ENCODE measurements at places on chromosomes 6 and 20. TPM values are rescaled to one million over a fixed set of nuclear protein-coding genes. Genes with fewer than 3 reads are reported as not detected.
A peak's percentile ranks its signal among the peaks of the same experiment; 100 is the strongest.

- no peaks in the 10 kb centered on the region for H3K27me3 ChIP-seq
- peaks cover 5% of the 10 kb centered on the region for H3K4me1 ChIP-seq
- peak overlapping the region; percentile 43 for H3K27ac ChIP-seq
- no peak overlapping the region for H3K4me3 ChIP-seq
These were observed 178.6 kb upstream of the RAB32 start for GRCh38 chr6:146364816-146365594.

GRCh38 chr6:139265512-139266190 lies 26.1 kb downstream of the TXLNB start:
- DNase-seq, result peak; percentile 10
- no peak overlapping the region for H3K4me3 ChIP-seq
- H3K36me3 ChIP-seq, result peaks cover 2% of the 10 kb centered on the region
- no peak overlapping the region for H3K27ac ChIP-seq
- H3K27me3 ChIP-seq, result no peaks in the 10 kb centered on the region
- H3K4me1 ChIP-seq, result peaks cover 15% of the 10 kb centered on the region

DNA sequence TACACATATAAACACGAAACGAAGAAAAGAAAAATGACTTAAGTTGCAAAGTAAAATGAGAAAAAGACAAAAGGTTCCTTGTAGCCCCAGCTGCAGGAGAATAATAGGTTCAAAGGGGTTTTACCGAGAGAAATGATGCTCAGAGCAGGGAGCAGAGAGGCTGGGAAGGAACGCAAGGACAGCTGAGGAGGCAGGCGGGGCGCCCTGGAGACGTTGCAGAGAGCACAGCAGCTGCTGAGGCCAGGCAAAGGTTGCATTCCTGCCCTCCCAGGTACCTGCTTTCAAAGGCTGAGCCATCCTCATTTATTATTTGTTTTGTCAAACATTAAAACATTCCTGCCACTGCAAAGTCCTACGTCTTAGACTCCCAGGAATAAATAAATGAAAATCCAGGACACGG lies 16.2 kb upstream of the VAPB start:
- no peak for DNase-seq
- peaks cover 10% of the 10 kb centered on the region for H3K27me3 ChIP-seq
- no peaks in the 10 kb centered on the region for H3K36me3 ChIP-seq
- no peak overlapping the region for H3K27ac ChIP-seq
- H3K4me3 ChIP-seq, result no peak overlapping the region
- peaks cover 3% of the 10 kb centered on the region for H3K4me1 ChIP-seq

DNA sequence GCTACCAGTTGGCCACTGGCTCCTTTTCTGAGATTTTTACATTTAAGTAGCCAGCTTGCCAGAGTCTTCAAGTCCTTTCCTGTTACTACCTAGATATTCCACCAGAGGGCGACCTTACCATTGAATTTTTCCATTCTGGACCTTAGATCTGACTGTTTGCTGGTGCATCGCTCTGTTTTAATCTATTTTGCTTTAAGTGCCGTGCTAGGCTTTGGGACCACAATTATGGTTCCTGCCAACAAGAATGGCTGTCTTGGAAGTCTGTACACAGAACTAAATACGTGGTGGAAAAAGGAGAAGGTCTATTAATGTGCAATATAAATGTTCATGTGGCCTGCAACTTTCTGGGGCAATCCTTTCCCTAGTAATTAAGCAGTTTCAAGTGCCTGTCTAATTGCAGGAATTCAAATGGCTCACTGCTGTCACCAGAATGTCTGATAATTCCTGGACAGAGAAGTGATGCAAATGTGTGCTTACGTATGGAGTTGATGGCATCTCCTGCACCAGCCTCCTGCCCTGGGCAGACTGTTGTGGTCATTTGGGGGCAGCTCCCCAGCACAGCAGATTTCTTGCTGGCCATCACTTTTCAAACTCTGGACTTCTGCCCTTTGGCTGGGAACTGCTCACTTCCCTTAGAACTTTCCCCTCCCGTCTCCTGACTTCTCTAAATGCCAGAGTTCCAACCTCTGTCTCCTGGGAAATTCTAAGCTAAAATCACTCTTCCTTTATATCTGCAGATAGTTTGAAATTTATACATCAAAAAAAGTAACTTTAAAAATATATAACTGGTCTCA lies 5.6 kb upstream of the HLA-DOA start:
- H3K4me1 ChIP-seq, result peaks cover 25% of the 10 kb centered on the region
- no peaks in the 10 kb centered on the region for H3K36me3 ChIP-seq
- no peak overlapping the region for H3K27ac ChIP-seq

The PEX6 gene
- total RNA-seq, result 24.1 TPM

DNA sequence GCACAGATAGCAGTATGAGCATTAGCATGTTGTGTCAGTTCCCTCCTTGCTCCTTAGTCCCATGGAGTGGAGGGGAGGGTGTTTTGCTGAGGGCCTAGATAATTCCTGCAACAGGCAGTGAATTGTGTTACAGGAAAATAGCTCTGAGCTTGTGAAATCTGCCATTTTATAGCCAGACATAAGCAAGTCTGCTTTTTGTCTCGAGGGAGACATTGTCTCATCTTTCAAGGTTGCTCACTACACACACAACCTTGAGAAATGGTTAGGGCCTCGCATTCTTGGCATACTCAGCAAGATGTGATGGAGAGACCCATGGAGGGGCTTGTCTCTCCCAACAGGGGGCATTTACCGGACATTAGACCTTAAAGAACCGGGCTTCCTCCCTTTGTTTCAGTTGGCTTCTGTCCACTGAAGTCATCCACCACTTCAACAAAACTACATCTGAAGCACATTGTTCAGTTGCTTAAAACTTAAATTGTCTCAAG lies 108.0 kb upstream of the FOXO3 start:
- no peak overlapping the region for H3K27ac ChIP-seq
- DNase-seq, result no peak
- no peaks in the 10 kb centered on the region for H3K36me3 ChIP-seq
- peaks cover 46% of the 10 kb centered on the region for H3K27me3 ChIP-seq

The LPA gene
- not detected for total RNA-seq

- no peak for DNase-seq
- no peaks in the 10 kb centered on the region for H3K36me3 ChIP-seq
- no peak overlapping the region for H3K27ac ChIP-seq
These were observed 297.9 kb upstream of the SOX4 start for GRCh38 chr6:21295506-21296240.

All from activated CD4-positive, alpha-beta T cell treated with anti-CD3 and anti-CD28 coated beads, Interleukin-2, amount 10 ng/mL, durations not matched to agents 24 days and 14 days (primary cell).